ENCODE measurements at places on chromosomes 4 and X.

DNA sequence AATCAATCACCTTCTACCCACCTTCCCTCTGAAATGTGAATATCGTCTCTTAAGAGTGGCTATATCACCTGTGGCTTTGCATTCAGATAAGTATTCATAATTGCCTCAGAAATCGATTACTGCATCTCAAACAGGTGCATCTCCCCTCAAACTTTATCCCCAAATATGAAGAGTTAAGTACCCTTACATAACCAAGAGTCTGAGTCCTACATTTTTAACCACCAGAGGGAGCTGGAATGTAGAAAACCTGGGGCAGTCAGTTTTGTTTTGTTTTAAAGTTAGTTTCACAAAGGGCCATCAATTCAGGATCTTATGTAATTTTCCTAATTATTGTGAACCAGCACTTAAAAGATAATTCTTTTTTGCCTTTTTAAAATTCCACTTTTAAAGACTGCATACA lies 5.7 kb downstream of the TCEANC start:
- DNase-seq: no peak

GRCh38 chr4:184649971-184650855 lies 675 bp downstream of the PRIMPOL start:
- no peak for DNase-seq

DNA sequence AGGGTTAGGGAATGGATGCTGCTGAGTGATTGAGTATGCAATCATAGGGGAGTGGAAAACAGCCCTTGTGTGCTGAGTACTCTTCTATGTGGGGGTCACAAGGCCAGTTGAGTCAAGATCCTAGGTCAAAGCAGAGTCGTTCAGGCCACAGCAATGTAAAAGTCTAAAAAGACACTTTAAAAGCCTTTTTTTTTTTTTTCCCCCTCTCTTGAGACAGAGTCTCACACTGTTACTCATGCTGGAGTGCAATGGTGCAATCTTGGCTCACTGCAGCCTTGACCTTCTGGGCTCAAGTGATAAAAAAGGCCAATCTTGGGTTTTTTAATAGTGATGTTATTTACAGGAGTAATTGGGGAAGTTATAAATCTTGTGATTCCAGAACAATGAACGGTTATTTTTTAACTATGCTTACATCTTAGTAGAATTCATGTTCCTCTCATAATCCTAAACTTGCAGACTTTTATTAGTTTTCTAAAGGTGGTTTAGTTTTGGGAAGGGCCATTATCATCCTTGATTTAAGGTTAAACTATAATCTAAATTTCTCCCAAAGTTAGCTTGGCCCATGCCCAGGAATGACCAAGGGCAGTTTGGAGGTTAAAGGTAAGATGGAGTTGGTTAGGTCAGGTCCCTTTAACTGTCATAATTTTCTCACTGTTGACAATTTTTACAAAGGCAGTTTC lies 82.2 kb upstream of the BMP2K start:
- DNase-seq: no peak

DNA sequence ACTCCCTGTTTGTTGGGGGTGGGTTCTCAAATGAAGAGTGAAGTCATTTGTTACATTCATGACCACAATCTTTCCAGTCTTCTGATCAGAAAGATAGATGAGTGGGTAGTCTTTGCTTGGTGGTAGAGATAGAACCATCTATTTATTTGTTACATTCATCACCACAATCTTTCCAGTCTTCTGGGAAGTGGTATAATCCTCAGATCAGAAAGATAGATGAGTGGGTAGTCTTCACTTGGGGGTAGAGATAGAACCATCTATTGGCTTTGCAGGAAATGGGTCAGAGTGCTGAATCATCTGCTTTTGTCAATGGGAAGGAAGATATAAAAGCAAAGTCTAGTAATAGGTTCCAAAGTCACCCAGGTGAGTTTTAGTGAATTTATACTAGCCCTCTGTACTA lies 64.2 kb upstream of the EPGN start:
- no peak for DNase-seq

GRCh38 chr4:138045036-138045435 lies 197.1 kb downstream of the SLC7A11 start:
- no peak for DNase-seq

GRCh38 chr4:128846063-128846462 lies 36.6 kb downstream of the JADE1 start:
- DNase-seq: no peak

GRCh38 chr4:54784161-54784671 lies 126.5 kb downstream of the KIT start:
- DNase-seq: no peak

- no peak for DNase-seq
Observed at GRCh38 chrX:48831136-48831908, 4.1 kb downstream of the PCSK1N start.

DNA sequence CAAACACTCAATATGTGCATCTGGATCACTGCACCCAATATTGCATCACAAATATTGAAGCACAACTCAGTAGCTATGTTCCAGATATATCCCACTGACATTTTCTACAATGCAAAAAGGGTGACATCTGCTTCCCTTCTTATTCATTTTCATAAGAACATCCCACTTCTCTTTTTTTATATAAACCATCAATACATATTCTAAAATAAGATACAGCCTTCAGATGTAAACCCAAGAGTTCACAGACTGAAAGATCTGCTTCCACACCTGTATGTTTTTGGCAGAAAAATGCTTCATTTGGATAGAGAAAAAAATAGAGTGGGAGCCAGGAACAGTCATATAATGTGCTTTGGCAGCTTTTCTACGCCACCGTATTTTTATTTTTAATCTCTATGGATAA lies 815.6 kb upstream of the ADGRL3 start:
- DNase-seq: no peak

- DNase-seq: no peak
Observed at GRCh38 chrX:129780441-129781105, 824 bp downstream of the SASH3 start.

DNA sequence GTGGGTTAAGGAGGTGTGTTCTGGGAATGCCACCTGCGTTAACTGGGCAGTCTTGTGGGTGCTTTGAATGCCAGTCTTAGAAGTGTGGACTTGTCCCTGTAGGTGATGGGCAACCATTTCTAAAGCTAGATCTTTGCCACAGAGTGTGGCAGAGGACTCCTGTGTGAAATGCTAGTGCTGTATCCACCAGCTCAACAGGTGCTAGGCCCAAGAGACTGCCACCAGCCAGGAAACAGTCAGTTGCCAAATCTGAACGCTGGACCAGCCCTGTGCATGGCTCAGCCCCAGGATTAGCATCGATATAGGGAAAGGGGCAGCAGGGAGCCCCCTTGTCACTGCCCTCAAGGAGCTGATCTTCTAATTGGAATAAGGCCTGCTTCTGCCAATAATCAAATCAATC lies 35.3 kb downstream of the STARD8 start:
- no peak for DNase-seq

DNA sequence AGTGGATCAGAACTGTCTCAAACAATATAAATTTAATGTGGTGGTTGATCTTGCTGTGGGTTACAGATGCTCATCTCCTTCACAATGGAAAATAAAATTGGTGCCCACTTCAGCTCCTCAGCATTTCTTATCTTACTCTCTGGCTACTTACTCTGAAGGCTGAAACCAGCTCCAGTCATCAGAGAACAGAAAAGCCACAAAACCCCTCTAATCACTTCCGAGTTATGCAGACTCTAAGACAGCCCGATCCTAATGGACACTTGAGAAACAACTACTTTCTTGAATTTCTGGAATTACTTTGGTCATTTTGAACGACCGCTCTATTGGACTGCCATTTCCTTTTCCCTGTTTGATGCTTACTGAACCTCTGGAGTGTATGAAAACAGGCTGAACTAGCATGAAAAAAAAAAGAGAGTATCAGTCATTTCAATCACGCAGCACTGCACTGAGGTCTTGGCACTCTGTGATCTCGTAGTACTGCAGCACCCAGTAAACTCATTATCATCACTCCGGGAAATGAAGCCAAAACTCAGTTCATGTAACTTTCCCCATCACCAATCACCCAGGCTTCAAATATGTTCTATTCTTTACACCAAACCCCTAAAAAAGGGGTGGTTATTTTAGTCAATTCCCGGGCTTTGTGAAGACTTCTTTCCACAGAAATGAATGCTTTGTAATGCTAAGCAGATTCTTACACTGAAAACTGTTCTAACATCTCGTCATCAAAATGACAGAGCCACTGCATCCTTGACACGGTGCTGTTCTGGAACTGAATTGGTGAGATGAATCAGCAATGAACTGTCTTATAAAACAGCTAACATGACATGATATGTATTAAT lies 54.5 kb downstream of the TSPAN5 start:
- no peak for DNase-seq

- DNase-seq: peak; percentile 3
Observed at GRCh38 chrX:72572248-72573157, at the start of gene HDAC8. Gene HDAC8, minus strand, starts transcription at chrX:72572843. Its CDS starts 82 bp downstream, at chrX:72572761.

DNA sequence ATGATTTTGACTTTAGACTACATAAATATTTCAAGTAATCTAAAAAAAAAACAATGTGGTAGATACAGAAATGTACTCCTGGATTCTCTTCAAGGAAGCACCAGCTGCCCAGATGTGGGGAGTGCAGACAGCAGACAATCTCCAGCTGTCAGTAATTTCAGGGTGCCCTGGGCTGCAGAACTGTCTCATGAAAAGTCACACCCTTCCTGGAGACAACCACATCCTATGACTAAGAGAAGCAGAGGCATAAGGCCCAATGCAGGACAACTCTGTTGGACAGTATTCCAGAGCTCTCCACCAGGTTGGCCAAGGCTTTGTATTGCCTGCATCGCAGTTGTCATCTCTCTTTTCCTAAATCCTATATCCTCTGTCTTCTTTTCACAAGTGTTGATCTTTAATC lies 34.4 kb upstream of the BLTP1 start:
- no peak for DNase-seq

GRCh38 chrX:126448681-126449080 lies 103.9 kb downstream of the DCAF12L1 start:
- no peak for DNase-seq

DNA sequence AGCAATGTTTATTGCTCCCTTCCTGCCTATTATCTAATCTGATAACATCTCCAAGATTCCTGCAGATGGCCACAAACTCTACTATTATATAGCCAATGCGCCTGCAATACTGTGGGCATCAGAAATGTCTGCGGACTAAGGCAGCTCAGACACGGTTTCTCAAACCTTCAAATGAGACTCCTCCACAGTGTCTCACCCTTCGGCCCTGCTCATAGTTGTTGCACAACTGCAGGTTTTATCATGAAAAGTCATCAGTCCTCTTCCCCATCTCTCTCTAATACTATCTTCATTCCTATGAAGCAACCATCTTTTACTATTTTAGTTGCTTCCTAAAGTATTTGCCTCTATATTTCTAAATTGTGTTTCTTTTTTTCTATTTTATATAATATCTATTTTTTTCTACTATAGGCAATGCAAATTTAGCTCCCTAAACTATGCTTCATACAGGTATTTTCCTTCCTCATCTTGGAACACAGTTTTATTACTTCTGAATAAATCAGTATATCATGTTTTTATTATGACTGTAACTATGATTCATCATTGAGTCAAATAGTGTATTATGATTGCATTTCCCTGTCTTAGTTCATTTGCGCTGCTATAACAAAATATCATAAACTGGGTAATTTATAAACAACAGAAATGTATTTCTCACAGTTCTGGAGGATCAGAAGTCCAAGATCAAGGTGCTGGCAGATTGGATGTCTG lies 129.7 kb upstream of the EDNRA start:
- DNase-seq: no peak

- DNase-seq: no peak
Observed at GRCh38 chr4:23006756-23007155, 314.0 kb downstream of the GBA3 start.

GRCh38 chr4:183853548-183853940 lies 51.6 kb upstream of the STOX2 start:
- no peak for DNase-seq

DNA sequence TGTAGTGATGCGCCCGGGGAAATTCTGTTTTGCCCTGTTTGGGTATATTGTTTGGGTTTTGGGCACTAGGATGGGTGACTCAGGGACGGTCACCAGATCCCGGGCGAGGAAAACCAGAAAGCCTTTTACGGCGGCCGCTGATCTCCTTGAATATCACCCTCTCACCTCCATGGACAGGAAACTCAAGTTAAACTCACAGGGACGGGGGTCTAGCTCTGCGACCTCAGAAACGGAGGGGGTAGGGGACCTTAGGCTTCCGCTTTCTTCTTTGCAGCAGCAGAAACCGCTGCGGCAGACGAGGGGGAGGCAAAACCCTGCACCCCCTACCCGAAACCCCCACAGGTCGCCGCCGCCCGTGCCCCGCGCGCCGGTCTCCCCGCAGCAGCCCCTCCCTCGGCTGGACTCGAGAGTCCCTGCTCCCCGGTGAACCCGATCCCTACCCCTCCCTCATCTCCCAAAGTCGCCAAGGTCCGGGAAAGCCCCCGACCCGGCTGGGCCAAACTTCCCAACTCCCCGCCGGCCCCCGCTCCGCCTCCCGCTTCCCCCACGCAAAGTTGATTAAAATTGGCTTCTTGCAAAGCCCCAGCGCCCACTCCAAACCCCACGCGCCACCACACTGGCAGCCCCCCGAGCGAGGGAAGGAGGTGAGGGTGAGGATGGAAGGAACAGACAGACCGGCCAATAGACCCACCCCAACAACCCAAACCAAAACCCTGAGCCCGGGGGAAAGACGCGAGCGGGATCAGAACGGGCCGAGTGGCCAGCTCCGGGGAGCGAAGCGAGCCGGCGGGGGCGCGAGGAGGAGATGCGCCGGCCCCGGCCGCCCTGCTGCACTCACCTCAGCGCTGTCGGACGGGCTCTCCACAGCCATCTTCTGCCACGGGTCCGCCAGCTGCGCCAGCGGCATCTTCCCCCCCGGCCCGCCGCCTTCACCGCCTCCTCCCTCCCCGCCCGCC lies 705 bp downstream of the RPS6KA3 start:
- peak; percentile 1 for DNase-seq

GRCh38 chr4:186900984-186901383 lies 177.3 kb upstream of the FAT1 start:
- no peak for DNase-seq

DNA sequence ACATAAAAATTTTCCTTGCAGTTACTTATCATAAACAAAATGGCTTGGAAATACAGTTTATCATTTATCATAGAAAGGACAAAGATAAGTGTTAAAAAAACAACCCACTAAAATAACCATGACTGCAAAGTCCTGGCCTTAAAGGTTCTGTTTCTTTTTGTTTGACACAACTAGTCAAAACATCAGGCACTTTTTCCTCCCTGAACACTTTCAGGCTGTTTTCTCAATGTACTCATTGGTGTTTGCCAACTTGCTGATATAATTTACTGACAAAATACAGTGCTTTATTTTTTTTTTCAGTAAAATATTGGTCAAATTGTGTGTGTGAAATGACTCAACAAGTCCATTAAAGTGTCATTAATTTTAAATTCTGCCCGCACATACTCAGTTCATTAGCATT lies 156.6 kb downstream of the ADGRL3 start:
- no peak for DNase-seq

- peak; percentile 11 for DNase-seq
Observed at GRCh38 chr4:170047771-170048354, 21.7 kb upstream of the MFAP3L start.
